ENCODE measurements at places on chromosomes 11 and 22.

DNA sequence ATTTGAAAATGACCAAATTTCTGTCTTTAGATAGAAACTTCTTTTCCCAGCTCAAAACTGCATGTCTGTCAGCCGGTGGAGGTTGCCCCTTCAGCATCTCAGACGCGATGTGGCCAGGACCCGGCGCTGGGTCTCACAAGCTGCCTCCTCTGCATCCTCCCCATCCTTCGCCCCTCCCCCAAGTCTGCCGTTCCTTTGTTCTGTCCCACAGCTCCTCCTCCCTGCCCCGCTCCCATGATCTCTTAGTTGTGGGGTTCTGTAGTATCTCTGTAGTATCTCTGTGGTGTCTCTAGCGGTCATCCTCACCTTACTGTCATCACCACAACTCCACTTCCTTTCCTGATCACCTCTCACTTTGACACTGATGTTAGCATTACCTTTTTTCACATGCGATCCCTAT lies 49.9 kb downstream of the TRAF6 start:
- peak; percentile 42 for DNase-seq

GRCh38 chr11:20158597-20159257 lies 1.5 kb downstream of the DBX1 start:
- DNase-seq: peak; percentile 78

GRCh38 chr11:36540998-36541397 lies 26.8 kb upstream of the RAG1 start:
- peak; percentile 47 for DNase-seq

DNA sequence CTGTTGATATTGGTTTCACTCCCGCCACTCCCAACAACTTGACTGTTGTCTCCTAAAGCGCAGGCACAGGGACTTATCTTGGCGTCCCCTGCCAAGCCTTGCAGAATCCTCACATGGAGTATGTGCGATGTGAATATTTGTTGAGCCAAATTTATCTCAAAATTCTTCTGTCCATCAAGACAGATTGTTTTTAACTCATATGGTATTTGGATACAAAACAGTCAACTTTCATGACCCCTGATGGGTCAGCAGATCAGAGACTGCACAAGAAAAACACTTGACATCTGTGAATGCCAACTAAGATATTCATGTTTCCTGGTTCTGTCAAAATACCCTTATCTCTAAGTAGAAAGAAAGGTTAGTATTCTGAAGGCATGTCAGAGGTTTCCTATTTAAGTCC lies 221.7 kb upstream of the BLID start:
- no peak for DNase-seq

DNA sequence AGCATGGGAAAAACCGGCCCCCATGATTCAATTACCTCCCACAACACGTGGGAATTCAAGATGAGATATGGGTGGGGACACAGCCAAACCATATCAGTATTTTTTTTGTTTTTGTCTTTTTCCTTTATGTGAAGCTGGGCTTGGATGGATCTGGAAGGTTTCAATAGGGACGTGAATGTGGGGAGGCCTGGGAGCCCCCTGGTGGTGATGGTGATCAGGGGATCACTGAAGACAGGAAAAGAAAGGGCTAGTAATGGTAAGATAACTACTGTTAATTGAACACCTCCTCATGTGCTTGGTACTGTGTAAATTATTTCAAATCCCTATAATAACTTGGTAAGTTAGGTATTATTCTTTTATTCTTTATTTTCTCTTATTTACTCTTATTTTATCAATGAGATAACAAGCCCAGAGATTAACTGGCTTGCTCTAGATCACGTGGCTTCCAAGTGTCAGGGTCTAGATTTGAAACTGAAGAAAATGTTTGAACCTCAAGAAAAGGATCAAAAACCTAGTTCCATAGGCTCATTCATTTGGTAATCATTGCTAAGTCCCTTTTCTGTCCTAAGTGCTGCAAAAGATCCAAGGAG lies 364.2 kb downstream of the TENM4 start:
- peak; percentile 66 for DNase-seq

GRCh38 chr11:8178297-8178696 lies 9.5 kb upstream of the RIC3 start:
- no peak for DNase-seq

- peak; percentile 70 for DNase-seq
Observed at GRCh38 chr22:38316364-38317121, 690 bp downstream of the CSNK1E start.

- DNase-seq: no peak
Observed at GRCh38 chr22:27531782-27532530, 269.6 kb downstream of the MN1 start.

DNA sequence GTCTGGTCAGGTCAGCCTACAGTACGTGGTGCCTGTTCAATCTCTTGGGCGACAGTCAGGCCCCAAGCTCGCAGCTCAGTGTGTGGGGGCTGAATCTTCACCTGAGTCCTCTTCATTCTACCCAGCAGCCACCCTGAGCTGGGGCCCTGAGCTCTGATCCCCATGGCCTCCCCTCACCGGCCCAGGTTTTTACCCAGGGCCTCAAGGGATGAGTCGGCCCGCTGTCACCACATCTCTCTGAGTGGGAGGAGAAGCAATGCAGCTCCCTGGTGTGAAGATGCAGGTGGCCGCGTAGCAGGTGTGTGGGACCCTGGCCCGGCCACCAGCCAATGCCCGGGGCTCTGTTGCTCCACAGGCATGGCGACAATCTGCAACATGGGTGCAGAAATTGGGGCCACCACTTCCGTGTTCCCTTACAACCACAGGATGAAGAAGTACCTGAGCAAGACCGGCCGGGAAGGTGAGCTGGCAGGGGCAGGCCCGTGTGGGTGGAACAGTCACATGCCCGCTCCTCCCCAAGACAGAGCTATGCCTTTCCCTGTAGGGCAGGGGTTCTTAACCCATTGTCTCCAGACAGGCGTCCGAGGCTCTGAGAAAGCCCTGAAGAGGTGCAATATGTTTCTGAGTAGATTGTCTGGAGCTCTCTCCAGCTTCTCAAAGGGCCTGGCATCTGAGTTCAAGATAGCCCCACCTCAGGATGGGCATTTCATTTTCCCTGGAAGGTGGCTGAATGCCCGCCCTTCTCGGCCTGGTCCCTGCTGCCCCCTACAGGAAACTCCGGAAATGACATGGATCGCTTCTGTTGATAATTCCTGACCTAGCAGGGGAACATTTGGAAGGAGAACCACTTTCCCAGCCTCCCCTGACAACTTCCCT lies 26.9 kb downstream of the POLR3H start:
- peak; percentile 85 for DNase-seq

GRCh38 chr11:110757962-110758755 lies 45.9 kb upstream of the ARHGAP20 start:
- no peak for DNase-seq

DNA sequence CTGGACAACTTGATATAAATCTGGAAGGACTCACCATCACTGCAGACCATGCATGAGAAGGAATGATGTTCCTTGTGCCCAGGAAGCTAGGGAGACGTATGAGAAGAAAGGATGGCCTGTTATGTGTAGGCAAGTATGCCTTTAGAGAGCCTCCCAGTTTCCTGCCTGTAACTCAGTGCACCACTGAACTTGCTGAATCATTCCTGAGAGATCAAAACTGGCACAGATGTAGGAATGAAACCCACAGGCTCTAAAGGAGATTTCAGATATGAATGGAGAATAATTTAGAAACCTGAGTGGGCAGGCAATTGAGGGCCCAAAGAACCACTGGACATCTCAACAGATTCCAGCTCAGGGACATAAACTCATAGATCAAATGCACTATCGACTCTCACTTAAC lies 38.4 kb upstream of the PRSS23 start:
- DNase-seq: no peak
